ENCODE measurements at places on chromosomes 4 and X. TPM values are rescaled to one million over a fixed set of nuclear protein-coding genes. Genes with fewer than 3 reads are reported as not detected.

- no peak for DNase-seq
These were observed 130.7 kb upstream of the CTSO start for GRCh38 chr4:156084373-156084772.

Gene APELA
- 0.12 TPM for polyA plus RNA-seq

Gene SPP1
- polyA plus RNA-seq: 87.5 TPM

DNA sequence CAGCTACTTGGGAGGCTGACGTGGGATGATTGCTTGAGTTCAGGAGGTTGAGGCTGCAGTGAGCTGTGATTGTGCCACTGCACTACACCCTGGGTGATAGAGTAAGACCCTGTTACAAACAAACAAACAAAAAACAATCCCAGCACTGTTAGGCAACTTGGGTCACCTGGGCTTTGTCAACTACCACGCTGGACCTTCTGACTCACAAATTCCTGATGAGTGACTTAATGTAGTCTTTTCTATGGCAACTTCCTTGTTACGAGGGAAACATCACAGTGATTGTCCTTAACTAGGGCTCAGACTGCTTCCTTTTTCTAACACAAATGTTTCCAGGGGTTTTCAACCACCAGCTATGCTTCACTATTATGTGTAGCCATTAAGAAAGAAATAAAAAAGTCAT lies 128.8 kb upstream of the GPC4 start:
- no peak for DNase-seq

- DNase-seq: no peak
These were observed 42.3 kb downstream of the TRIM2 start for GRCh38 chr4:153246446-153247115.

Gene STOX2
- 6.3 TPM for polyA plus RNA-seq

GRCh38 chr4:49044270-49044669 lies 58.2 kb downstream of the CWH43 start:
- DNase-seq: no peak

DNA sequence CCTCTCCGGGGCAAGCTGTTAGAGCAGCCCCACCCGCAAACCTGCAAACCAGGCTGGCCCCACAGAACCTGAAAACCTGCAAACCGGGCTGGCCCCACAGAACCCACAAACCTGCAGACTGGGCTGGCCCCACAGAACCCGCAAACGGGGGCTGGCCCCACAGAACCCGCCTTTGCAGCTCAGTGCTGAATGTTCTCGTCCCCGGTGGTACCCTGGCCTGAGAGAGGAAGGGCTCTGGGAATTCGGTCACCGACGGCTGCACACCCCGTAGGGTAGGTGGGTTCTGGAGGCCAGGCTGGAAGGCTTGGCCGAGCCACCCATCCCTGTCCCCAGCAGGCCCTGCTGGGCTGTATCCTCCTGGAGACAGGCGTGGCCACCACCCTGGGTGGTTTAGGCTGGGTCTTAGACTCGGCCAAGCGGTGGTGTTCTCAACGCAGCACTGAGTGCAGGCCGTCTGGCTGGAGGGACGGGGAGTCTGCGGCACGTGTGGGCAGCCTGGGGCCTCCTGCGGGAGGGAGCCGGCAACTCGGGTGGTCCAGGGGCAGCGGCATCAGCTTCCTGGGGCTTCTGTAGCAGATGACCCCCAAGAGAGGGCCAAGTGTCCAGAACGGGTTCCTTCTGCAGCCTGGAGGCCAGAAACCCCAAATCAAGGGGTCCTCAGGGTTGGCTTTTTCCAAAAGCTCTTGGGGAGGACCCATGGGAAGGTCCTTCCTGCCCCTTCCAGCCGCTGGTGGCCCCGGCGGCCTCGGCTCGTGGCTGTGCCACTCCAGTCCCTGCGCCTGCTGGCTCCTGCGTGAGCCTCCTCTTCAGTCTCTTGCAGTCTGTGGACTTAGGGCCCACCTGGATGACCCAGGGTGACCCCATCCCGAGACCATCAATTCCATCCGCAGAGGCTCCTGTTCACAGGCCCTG lies 15.6 kb downstream of the DOK7 start:
- DNase-seq: no peak

DNA sequence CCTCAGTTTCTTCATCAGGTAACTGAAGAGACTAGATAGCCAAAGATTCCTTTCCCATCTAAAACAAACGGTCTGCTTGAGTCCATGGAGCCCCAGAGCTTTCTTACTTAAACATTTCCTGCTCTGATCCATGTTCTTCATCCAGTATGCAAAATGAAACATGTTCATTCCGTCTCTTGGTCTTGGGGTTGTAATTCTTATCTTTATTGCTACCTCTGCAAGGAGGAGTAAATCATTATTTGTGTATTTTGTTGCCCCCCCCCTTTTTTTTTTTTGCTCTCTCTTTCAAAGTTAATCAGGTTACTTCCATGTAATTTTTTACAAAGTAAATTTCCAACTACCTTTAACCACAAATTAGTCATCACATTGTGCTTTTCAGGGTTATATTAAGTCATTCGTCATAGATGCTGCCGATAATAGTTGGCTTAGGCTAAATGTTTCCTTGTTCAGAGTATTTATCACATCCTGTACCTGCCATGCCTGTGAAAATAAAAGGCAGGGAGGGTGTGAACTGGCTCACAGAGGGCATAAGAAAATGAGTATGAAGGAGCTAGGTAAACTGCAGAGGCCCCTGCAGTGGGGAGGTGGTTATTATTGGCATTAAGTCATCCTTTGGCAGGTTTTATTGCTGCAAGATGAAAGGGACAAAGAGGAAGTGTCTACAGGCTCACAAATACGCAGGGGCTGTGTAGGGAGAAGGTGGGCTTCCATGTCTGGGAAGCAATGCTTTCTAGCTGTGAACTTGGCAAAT lies 76.7 kb upstream of the HS3ST1 start:
- no peak for DNase-seq

Gene ESX1
- not detected for polyA plus RNA-seq

Gene OGT
- polyA plus RNA-seq: 97.6 TPM

Gene SCML2
- 6.8 TPM for polyA plus RNA-seq

Gene TRAM1L1
- polyA plus RNA-seq: 5.9 TPM

GRCh38 chrX:15319075-15319474 lies 3.6 kb upstream of the ASB11 start:
- no peak for DNase-seq

GRCh38 chr4:104625706-104626105 lies 131.0 kb upstream of the CXXC4 start:
- no peak for DNase-seq

- no peak for DNase-seq
These were observed 529 bp upstream of the UBA6 start for GRCh38 chr4:67701517-67701850.

Gene ZIC3
- polyA plus RNA-seq: 0.07 TPM

Gene UXT
- polyA plus RNA-seq: 80.5 TPM

DNA sequence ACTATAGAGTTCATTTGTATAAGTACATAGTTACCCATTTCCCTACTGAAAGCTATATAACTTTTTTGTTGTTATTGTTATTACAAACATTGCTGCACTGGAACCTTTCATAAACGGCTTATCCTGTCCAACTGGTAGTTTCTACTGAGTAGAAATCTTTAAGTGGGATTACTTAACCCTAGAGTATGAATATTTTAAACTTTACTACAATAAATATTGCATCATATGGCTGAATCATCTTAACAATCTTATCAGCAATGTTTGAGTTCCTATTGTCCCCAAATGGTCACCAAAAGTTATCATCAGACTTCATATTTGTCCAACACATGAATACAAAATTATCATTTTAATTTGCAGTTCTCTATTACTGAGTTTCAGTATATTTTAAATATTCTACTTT lies 40.5 kb downstream of the LCORL start:
- DNase-seq: no peak

DNA sequence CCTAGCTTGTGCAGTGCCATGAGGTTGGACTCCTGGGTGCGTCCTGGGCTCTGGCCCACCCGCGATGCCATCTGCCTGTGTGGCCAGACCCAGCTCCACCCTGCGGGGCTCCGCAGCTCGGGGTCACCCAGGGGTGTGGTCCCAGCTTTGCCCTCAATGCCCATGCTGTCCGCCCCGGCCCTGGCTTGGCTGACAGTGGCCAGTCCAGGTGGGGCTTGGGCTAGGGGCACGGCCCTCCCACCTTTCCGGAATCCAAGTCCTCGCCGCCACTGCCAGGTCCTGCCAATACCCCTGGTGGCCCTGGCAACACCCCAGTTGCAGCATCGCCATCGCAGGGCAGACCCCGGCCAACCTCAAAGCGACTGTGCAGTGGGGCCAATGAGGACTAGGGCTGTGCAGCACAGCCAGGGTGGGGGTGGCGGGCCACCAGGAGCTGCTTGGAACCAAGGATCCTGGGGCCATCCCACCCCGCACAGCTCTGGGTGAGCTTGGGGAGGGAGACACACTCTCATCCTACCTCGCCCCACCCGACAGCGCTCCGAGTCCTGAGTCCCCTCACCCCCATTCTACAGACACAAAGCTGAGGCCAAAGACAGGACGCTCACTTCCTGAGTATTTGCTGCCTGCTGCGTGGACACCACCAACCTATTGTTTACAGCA lies 80.9 kb downstream of the ZNF718 start:
- DNase-seq: no peak

Gene UCP1
- not detected for polyA plus RNA-seq

Gene POU3F4
- not detected for polyA plus RNA-seq

GRCh38 chr4:34269613-34270012 lies 1974.7 kb downstream of the ARAP2 start:
- no peak for DNase-seq

DNA sequence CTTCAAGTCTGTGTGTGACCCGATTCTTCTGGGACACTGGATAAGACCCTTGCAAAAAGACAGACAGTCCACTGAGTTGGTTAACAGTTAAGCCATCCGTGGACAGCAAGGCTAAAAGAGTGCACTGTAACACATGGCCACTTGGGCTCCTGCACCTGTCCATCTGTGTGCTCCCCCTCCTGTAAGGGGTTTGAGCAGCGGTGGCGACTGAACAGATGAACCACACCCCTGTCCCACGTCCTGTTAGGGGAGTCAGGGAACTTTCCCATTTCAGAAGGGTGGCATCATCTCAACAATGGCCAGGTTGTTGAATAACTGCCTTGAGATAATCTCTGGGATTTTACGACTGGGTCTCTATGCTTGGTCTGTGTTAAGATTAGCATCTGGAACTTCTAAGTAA lies 178.6 kb downstream of the GRXCR1 start:
- no peak for DNase-seq

Gene OTUD6A
- polyA plus RNA-seq: not detected

DNA sequence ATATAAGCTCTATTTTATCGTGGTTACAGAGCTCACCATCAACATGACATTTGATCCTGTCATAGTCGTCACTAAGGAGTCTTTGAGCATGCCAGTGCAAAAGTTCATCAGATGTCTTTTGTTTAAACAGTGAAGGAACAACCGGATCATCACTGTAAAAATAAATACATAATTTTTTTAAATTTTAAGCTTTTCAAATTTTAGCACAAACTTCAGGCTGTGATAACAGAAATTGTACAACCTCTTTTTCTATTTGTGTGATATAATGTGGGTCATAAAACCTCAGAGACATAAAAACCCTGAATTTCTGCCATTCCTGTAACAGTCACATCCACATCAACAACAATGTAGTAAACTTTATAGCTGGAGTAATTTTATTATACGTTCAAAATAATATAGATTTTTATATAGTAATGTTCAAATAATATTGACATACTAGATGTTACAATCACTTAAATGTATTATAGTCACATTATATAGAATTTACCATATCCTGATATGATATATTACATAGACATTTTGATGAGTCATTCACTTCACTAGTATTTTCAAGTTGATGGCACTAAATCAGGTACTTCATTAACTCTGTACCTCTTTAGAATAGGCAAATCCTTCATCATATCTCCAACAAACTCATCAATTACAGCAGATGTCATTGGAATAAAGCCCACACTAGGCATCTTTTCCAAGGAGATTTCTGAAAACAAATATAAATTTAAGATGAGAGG lies 47.7 kb downstream of the DDX60L start:
- DNase-seq: no peak

Gene CLDN2
- polyA plus RNA-seq: 0.19 TPM

Gene RHOXF1
- not detected for polyA plus RNA-seq

DNA sequence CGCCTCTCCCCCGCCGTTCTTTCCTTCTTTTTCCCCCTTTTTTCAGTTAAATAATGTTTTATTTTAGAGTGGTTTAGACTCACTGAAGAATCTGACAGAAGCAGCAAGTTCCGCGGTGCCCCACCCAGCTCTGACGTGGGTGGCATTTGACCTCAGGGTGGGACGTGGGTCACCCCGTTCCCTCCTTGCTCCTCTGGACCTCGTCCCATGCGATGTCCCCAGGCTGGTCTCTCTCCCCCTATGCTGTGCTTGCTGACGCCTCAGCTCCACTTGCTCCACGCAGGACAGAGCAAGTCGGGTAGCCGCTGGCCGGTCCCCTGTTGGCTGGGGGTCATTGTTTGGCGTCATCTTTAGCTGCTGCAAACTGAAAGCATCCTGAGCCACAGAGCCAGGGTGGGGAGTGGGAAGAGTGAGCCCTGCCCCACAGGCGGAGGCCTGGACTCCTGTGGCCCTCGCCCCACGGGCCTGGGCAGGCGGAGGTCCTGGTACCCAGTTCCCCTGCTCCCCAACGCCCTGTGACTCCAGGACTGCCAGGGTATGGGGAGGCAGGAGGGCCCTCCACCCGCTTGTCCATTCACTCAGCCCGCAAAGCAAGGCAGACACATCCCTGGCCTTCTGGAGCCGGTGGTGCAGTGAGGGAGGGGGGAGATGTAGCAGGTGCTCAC lies 30.8 kb downstream of the TRMT44 start:
- DNase-seq: no peak

GRCh38 chrX:54825716-54826438 lies 18.3 kb downstream of the MAGED2 start:
- no peak for DNase-seq

Gene TIGD2
- 5.6 TPM for polyA plus RNA-seq

- no peak for DNase-seq
These were observed 503 bp upstream of the PDE5A start for GRCh38 chr4:119629142-119629471.

Measured in muscle of arm (tissue), 14 donors.